ENCODE measurements at places on chromosomes 6 and 20.

- no peak for DNase-seq
Observed at GRCh38 chr20:30610029-30610693, 647.3 kb upstream of the DEFB115 start.

DNA sequence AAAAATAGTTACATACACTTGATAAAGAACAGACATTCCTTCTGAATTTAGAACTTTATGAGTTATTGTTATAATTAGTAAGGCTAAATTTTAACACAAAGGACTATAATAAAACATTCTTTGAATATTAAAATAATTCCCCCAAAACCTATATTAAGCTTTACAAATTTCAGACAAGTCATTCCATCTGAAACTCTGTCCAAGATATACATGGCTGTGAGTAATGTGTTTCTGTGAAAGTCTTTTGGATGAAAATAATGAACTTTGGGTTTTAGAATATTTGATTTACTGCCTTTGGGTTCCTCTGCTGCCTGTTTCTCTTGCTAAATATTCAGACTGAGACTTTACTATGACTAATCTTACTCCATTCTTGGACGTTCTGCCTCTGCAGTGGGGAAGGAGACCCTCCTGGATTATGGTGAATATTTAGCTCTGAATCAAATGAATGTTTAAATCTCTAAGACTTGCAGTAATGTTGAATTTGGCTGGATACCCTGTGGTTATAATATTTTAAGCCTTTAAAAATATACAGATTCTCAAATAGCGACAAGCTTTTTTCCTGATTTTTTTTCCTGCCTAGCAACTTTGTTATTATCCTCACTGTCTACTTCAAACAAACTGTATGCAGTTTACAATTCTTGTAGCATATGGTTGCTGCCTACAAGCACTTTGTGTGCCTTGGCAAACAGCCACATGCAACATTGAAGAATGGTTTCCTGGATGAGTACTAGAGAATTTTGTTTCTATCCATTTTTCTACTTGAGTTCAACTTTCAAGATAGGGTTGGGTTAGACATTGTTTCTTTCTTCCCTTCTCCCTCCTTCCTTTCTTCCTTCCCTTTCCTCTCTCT is 51.4 kb downstream of the TXLNB start:
- DNase-seq = no peak

GRCh38 chr6:157487110-157487773 is 106.3 kb downstream of the ZDHHC14 start:
- no peak for DNase-seq

- DNase-seq = no peak
Observed at GRCh38 chr6:35011096-35012041, 122.3 kb downstream of the ANKS1A start.

DNA sequence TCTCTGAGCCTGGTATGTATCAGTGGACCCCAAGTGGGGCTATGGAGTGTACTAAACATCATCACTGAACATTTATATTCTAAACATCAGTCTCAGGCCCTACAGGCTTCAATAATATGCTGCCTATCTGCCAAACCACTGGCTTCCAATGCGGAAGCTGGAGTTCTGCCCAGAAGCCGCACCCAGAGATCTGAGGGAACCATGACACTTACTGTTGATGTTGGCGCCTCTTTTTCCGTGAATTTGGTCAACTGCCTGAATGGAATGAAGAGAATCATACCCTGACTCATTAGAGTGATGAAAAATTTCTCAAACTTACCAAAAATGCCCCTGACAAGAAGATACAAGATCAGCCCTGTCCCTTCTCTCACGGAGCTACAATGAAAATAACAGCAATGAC is 66.2 kb downstream of the SLC22A23 start:
- DNase-seq = no peak

DNA sequence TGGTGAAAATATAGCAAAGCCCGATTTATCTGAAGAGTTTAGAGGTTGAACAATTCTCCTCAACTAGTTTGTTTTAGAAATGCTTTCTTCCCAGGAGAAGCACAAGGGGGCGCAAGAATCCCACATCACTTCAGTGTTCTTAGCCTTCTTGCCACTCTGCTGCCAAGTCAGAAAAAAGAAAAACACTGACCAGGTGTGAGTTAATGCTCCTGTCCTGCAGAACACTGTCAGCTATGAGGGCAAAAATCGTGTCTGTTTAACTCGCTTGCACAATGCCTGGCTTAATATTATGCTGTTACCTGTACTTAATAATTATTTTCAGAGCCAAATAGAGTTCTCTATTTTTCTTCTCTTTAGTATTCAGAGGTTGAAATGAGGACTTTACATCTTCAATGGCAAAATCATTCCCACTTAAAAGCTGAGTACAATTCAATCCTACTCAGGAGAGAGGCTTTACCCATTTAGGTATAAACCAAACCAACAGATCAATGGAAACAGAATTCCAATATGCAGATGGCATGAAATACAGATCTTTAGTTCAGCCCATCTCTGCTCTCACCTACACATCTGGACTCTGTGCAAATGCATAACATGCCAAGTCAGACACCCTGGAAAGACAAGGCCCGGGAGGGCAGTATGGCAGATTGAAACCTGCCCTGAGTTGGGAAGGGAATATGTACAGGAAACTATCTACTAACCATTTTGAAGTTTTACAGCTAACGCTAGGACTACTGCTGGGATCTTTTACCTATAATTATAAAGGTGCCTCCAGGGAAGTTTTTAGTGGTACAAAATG is 71.4 kb upstream of the TULP1 start:
- DNase-seq = peak; percentile 69

DNA sequence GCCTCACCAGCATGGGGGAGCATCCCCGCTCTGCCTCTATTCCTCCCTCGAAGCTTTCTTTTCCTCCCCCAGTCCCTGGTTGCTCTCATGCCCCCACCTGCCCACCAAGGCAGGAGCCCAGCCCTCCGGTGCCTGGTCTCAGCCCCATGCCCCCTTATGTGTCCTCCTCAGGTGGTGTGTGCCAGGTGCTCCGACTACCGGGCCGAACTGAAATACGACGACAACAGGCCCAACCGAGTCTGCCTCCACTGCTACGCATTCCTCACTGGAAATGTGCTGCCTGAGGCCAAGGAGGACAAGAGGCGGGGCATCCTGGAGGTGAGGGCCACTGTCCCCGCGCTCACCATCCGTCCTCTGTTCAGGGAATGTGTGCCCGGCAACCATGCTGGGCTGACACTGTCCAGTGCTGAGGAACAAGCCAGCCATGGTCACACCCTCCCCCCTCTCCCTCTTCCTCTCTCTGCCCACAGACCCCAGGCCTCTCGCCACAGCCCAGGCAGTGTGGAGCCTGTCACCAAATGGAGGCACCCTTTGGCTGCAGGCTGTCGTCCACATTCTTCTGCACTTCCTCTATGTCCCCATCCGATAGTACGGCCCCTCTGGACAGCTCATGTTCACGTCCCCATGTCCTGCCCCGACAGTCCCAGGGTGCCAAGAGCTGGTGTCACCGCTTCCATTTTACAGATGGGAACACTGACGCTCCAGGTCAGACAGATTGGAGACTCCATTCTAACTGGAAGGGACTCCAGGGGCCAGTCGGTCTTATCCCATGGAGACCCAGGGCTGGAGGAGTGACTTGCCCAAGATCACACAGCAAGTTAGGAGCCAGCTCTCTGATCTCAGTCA is 20.4 kb downstream of the FGD2 start:
- no peak for DNase-seq

- DNase-seq = no peak
Observed at GRCh38 chr6:85747666-85748065, 105.0 kb upstream of the SYNCRIP start.

DNA sequence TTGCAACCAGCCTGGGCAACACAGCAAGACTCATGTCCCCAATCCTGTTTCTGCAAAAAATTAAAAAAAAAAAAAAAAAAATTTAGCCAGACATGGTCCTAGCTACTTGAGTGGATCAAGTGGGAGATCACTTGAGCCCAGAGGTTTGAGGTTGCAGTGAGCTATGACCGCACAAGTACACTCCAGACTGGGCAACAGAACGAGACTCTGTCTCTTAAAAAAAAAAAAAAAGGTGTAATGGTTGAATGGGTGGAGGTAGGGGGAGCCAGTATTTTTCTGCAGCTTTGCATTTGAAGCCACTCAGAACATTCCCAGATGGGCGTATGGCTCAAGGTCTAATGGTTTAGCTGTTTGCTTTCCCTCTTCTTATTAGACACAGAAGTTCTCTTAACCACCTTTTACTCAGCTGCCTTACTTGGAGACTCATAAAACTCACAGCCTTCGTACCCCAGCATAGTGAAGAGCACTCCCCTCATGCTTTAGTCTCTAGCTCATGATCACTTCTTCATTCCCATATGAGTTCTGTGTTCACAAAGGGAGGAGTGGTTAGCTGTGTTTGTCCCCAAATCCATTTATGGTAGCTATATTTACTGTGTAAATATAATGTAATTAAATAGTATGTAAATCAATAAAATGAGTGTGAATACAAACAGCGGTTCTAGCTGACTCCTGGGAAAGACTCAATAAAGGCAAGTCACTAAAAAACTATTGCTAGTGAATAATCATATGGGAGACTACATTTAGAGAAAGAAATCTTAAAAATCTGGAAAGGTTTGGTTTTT is 9.0 kb downstream of the FKBP1A start:
- no peak for DNase-seq

GRCh38 chr6:22322103-22323030 is 25.5 kb upstream of the PRL start:
- no peak for DNase-seq

- no peak for DNase-seq
Observed at GRCh38 chr6:116450769-116451740, 10.1 kb upstream of the CALHM6 start.

DNA sequence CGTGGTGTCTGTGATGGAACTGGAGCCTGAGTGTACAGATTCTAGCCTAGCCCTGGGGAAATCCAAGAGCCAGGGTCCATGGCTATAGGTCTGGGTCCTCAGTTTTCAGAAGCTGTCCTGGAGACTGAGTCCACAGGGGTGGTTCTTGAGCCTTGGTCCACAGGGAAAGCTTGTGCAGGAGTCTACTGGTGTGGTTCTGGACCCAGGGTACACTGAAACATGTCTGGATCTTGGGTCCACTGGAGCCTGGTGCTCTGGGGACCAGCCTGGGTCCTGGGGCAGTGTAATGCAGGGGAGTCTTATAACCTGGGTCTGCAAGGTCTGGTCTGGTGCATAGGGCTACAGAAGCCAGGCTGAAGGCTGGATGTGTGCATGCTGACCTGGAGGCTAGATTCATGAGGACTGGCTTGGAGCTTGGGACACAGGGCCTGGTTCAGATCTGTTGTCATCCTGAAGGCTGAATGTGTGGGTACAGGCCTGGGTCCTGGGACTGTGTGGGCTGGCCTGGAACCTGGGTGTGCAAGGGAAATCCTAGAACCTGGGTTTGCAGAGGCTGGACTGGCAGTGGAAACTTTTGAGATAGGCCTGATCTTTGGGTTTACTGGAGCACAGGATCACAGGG is 5.5 kb downstream of the CST9L start:
- no peak for DNase-seq

DNA sequence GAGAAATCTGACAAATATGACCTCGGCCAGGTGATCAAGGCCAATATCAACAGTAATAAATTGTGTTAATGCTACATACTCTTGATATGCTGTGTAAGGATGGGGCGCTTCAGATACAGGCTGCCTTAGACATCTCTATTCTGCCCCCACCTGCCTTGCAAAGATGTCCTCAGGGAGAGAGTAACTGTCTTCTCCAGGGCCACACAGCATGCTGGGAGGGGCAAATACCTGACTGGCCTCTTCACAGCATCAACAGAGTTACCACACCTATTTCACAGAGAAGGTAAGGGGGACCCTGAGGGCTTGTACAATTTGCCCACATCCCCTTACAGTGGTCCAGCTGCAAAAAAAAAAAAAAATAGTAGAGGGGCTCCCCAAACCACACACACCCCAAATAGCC is 17.2 kb upstream of the KIAA1755 start:
- DNase-seq = no peak

DNA sequence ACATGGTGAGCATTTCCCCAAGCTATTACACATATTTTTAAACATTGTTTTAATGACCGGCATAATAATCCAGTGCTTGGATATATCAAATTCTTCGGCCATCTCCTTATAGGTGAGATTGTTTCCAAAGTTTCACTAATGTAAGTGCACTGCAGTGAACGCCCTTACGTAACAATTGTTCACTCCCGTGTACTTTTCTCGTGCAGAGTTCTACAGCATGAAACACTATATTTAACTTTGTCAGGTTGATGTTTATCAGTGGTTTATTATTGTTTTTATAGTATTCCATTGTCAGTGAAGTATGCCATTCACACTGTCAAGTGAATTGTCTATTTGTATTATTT is 3.4 kb upstream of the GZF1 start:
- DNase-seq = no peak

- DNase-seq = no peak
Observed at GRCh38 chr6:112010328-112010727, 43.6 kb upstream of the CCN6 start.

DNA sequence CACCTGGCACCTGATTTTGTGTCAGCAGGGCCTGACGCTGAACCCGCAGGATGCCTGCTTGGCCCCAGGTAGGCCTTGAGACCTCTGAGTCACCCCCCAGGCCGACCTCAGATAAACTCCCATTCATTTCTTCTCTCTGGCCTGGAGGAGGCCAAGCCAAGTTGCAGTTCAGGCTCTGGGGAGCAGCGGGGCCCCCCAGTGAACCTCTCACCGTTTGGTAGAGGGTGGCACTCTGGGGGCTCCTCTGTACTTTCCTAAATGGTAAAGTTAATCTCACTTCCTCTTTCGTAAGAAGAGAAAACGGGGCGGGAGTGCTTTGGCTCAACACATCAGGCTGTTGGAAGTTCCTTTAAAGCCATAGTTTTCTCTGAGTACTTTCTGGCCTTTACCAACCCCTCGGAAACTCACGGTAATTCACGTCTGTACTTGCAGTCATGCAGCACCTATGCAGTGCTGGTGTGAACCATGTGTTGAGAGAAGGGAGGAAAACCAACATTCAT is 2.8 kb downstream of the SIRPA start:
- DNase-seq = no peak

GRCh38 chr6:56936466-56936865 is 18.4 kb upstream of the BEND6 start:
- no peak for DNase-seq
